ENCODE measurements at places on chromosomes 1 and 21.

GRCh38 chr1:149849111-149849946 lies 50.0 kb upstream of the BOLA1 start:
- DNase-seq: no peak

GRCh38 chr1:54768093-54768492 lies 3.8 kb upstream of the PARS2 start:
- no peak for DNase-seq

DNA sequence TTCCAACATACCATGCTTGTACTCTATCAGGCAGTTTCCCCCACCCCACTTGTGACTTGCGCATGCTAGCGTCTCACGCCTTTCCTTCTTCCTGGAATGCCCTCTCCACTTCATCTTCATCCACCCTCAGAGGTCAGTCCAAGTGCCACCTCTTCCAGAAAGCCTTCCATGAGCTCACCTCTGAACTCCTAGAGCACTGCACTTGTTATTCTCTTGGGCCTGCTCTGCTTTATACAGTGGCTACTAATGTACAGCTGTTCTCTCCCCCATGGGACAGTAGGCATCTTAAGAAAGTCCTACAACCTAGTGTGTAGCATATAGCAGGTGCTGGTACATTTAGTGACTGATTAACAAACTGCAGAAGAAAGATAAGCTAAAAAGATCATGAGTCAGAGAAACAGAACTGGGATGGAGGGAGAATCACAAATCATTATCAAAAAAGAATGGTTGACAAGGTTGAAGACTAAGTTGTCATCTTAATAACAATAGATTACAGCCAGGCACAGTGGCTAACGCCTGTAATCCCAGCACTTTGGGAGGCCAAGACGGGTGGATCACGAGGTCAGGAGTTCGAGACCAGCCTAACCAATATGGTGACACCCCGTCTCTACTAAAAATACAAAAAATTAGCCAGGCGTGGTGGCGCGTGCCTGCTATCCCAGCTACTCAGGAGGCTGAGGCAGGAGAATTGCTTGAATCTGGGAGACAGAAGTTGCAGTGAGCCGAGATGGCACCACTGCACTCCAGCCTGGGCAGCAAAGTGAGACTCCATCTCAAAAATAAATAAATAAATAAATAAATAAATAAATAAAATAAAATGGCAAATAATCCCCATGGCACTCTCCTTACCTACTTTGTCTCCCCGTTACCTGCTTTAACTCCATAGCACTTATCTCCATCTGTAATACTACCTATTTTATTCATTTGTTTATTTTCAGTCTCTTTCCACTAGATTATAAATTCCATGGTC lies 16.3 kb upstream of the TSPAN1 start:
- no peak for DNase-seq

- DNase-seq: no peak
Measured at GRCh38 chr1:192974701-192975100, 84.5 kb downstream of the UCHL5 start.

GRCh38 chr1:67616394-67616985 lies 68.5 kb upstream of the GADD45A start:
- DNase-seq: no peak

DNA sequence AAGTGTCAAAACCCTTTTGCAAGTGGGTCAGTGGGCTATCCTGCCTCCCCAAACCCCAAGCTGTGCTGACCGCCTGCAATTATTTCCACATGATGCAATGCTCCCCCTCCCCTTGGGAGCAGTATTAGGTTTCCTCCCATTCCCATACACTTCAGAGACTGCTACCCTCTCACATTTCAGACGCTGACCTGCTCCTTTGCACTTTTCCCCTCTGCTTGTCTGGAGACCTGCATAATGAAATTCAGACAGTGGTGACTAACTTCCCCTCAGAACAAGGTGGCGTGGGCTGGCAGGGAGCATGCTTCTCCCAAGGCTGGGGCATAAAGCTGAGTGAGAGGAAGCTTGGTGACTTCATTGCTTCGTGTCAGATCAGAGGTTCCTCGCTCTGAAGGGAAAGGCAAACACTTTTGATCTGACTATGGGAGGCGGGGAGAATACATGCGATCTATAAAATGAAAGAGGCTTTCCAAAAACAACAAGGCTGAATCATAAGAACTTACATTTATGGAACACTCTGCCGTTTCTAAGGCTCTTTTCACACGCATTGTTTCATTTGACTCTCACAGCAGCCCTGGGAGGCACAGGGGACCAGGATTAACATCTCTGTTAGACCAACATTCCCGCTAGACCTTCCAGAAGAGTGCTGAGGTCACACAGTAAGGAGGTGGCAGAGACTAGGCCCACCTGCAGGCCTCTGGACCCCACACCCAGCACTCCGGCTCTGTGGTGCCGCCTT lies 27.5 kb upstream of the ROR1 start:
- peak; percentile 38 for DNase-seq

DNA sequence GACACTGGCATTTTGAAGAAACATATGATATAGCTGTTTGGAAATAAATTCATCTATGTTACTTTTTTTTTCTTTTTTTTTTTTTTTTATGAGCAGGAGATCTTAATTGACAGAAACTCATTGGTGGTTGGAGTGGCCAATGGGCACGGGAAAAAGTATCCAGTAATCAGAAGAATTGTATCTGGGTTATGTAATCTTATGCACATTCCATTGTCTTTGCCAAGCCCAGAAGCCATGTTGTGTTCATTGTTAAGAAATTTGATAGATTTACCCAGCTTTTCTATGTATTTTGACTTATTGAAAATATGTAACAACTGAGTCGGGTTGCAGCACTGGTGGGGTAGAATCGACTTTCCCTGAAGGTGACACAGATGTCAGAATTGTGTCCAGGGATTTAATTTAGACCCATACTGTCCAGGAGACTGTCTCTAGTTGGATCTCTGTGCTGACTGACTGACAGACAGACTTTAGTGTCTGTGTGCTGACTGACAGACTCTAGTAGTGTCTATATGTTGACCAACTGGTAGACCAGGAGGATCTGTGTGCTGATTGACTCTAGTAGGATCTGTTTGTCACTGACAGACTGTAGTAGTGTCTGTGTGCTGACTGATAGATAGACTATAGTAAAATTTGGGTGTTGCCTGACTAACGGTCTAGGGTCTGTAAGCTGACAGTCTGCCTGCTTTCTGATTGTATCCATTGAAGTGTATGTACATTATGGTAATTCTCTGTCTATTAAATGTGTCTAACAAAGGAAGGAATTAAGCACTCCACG lies 12.3 kb upstream of the C4BPB start:
- DNase-seq: no peak

DNA sequence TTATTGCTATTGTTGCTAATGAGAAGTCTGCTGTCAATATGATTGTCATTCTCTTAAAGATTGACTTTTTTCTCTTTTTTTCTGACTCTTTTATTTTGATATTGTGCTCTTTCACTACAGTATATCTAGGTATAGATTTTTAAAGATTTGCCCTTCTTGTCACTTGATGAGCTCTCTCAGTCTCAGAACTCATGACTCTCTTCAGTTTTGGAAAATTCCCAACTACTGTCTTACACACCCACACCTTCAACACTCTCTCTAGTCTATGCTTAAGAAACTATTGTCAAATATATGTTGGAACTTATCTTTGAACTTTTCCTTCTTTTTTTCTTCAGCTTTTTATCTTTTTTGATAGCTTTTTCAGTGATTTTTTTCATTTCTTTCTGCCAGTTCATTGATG lies 50.6 kb downstream of the LMO4 start:
- DNase-seq: no peak

- DNase-seq: no peak
Measured at GRCh38 chr1:54516249-54516920, 31.6 kb upstream of the ACOT11 start.

- DNase-seq: no peak
Measured at GRCh38 chr1:23152966-23153684, 15.5 kb downstream of the LUZP1 start.

DNA sequence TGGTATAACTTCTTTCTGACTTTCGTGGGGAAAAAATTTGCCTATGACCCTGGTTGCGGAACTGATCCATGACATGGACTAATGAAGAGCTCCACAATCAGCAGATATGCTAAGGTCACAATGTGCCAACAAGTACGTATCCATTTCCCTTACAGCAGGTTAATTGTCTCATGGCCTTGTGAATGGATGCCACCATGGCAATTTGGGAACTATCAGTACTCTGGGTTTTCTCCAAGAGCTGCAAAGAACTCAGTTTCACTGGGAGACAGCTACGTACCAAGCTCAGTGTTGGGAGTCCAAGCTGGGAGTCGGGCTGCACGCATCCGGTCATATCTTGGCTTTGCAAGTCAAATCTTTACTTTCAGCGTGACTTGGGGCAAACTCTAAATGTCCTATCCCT lies 64.8 kb downstream of the TIAM1 start:
- no peak for DNase-seq

DNA sequence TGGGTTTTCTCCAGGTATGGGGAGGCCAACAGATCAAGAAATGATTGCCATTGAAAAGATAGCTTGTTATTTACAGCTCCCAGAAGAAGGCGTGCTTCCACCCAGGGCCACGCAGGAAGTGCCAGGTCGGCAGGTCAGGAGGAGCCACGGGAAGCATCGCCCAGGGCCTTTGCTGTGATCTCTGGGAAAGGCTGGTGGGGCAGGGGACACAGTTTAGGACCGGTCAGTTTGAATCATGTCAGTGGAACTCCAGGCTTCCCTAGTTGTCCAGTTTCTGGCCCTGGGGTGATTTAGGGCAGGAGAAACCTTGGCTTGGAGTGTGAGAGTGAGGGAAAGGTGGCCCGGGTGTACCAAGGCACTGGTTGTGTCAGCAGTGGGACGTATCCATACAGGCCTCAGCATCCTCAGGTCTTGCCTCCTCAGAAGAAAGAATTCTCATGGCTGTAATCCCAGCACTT lies 11.4 kb downstream of the PLA2G5 start:
- DNase-seq: no peak

- no peak for DNase-seq
Measured at GRCh38 chr21:41709965-41710822, 56.7 kb downstream of the RIPK4 start.

- no peak for DNase-seq
Measured at GRCh38 chr1:228376262-228376628, 30.4 kb downstream of the TRIM11 start.

GRCh38 chr1:116886291-116886878 lies 23.3 kb upstream of the PTGFRN start:
- no peak for DNase-seq

DNA sequence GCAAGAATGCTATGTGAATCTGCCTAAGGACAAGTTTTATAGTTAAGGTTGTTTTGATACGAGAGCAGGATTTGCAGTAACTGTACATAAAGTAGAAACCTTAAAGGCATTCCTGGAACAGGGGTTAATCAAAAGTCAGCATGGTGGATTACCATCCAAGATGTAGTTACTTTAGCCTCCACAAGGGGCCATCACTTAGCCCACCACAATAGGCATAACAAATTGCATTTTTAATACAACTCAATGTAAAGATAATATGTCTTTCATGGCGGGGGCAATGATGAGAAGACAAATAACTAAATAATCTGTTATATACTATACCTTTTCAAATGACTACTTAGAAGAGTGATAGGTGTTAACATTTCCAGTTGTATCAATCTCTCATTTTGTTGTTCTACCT lies 611.2 kb upstream of the ADGRL4 start:
- DNase-seq: no peak

DNA sequence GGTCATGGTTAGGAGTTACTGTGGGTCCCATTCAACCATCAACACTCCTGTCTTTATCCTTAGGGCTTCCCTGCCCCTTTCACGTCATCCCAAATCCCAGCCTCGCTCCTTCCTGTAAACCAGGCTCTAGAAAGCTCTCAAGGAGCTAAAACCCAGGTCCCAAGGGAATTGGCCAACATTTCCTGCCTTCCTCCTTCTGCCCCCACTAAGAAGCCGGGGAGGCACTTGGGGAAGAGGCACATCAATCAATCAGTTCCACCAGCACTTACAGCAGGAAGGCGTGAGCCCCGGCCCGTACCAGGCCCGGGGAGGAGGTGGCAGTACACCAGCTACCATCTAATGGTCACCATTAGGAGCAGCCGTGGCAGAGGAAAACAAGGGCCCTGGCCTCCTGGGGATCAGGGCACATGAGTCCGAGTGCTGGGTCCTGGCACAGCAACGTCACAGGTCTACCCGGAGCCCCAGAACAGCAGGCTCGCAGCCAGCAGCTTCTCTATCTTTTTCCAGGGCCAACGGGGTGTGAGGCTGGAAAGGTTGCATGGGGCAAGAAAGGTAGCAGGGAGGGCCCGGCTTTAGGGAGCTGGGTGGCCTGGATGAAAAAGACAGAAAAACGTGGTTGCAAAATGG lies 108.6 kb downstream of the CASZ1 start:
- no peak for DNase-seq

DNA sequence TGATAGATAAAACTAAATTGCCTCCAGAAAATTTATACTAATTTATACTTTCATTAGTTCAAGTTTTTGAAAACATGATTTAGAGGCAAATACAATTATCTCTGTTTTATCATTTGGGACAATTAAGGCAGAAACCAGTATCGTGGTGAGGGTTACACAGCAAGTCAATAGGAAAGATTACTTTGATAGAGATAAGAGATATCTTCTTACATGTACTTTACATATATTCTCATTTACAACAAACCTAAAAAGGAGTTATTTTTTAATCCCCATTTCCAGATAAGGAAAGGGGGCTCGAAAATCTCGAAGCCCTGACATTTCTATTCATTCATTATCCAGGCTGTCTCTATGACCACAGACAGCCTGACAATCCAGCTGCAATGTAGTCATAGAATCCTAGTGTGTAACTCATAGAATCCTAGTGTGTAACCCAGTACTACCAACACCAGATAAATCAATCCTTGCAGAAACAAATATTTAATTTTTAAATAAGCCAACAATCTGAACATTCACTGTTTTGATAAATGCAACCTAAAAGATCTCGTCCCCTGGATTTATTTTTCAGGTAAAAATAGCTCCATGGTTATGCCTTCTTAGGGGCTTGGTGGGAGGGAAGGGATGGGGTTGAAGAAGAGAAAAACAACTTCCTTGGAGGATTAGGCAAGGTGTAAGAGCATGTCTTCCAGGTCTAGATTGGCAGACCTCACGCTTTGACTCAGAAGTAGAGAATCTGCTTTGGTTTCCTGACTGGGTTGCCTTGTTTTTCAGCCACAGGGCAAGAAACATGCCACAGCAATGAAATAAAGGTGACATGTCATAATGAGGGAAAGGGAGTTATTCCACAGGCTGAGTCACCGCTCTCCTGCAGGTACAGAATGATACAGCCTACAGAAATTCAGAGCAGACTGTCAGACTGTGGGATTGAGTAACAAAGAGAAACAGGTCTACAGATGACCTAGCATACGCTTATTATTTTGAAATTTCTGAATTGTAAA lies 45.6 kb downstream of the IRF2BP2 start:
- peak; percentile 7 for DNase-seq

All from stimulated activated CD4-positive, alpha-beta T cell treated with anti-CD3 and anti-CD28 coated beads, Interleukin-2, amount 100 ng/mL, for 48 hours (primary cell).